ENCODE measurements at places on chromosomes 4 and X.

GRCh38 chr4:181559637-181560036 lies 683.6 kb upstream of the TENM3 start:
- no peak for DNase-seq

DNA sequence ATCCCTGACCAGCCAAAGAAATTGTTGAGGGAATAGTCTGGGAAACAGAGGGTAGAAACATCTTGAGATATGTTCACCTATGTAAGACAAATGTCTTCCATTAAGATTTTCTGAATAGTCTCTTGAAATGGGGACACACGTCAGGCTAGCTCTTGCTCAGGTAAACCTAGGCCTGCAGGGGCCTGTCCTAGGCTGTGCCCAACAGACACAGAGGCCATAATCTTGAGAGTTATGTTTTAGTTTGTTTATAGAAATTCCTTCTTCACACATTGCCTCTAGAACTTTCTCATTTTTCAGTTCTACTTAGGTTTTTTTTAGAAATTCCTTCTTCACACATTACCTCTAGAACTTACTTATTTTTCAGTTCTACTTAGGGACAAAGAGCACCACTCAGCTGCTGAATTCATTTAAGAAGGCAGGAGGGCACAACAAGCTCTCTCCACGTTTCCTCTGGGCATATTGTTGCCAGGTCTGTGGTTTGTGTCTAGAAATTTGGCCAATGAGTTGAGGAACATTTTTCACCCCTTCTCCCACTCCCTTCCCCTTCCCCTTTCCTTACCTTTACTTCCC lies 94.9 kb downstream of the ARHGAP24 start:
- peak; percentile 13 for DNase-seq

- DNase-seq: no peak
These were observed 48.7 kb upstream of the BCOR start for GRCh38 chrX:40146262-40147125.

DNA sequence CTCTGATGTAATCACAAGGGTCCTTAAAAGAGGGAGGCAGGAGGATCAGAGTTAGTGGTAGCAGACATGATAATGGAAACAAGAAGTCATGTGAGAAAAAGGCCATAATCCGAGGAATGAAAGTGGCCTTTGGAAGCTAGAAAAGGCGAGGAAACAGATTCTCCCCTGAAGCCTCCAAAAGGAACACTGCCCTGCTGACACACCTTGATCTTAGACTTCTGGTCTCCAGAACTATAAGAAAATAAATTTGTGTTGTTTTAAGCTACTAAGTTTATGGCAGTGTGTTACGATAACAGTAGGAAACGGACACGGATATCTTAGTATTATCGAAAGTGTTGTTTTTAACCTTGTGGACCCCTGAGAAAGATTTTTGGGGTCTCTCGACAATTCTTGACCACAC lies 24.4 kb downstream of the CLCN3 start:
- no peak for DNase-seq

DNA sequence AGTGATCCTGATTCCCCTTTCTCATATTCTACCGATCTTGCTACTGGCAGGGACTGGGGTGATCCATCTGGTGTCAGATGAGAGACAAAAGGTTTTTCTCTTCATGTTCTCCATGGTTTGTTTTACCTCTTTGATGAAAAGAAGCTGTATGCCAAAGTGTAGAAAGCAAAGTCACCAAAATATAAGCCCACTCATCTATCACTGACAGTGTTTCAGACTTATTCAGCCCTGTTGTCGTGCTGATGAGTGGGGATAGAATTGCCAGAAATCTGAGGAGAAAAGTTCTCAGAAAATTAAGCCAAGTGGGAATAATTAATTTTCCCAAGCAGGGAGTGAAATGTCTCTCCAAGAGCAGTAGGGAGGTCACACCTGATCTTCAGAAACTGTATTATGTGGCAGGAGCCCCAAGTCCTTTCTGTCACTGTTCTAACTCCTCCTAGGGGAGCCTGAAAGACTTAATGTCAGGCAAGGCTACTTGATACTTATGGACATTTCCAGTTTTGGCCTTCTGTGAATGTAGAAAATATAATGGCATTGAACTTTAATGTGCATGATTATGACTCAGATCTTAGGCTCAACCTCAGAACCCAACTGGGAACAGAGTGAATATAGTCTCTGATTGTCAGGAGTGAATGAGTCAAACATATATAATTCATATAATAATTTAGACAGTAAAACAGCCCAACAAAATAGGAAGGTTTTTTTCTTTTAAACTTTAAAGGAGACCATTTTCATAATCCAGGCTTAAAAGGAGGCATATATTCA lies 298.1 kb downstream of the ANKRD50 start:
- DNase-seq: no peak

DNA sequence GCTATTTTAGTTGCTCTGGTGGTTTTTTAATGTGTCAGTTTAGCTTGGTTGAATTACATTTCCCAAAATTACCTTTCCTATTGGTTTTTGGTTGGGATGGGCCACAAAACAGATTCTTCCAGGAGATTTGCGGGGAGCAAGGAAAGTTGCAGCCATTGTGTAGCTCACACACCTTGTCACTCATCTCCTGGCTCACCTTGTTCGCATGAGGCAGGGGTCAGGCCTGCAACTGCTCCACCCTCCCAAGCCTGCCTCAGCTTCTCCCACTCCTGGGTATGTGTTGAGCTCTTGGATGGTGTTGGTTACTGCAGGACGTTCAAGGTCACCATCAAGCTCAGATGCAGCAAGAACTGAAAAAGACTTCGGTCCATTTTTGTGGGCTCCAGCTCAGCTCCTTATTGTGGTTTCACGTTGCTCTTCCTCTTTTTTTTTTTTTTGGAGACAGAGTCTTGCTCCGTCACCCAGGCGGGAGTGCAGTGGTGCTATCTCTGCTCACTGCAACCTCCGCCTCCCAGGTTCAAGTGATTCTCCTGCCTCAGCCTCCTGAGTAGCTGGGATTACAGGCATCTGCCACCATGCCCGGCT lies 95.6 kb upstream of the METTL14 start:
- DNase-seq: no peak

DNA sequence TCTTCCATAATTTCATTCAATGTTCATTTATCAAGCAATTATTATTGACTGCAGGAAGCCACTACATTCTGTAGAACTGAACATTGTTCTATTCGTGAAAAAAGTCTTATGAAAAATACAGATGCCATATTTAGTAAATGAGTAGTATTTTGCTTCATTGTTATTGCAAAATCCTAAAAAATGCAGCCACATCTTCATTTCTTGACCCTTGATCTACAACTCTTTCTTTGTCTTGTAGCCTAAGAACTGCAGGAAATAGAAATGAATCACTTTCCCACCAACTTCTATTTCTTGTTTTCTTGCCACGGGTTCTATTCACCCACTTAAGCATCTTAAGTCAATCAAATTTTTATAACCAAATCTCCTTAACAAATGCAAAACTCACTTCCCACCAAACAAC lies 63.3 kb downstream of the KCNIP4 start:
- no peak for DNase-seq

- DNase-seq: no peak
These were observed 56.6 kb upstream of the BCOR start for GRCh38 chrX:40154250-40154852.

Measured in GM06990 (cell line).